ENCODE measurements at places on chromosomes 4 and X.
A peak's percentile ranks its signal among the peaks of the same experiment; 100 is the strongest.

DNA sequence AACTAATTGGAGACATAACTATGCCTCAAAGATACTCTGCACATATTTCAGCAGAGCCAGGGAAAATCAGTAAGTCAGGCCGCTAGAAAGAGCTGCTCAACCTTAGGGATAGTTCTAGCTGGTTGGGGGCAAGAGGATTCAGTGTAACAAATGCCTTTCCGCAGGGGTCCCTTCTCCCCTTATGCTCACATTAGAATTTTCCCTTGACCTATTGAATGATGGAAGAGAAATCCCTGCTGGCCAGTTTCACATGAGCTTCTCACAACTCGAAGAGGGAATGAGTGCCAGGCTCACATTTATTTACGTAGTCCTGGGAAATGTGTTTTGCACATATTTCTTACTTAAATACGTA is 66.2 kb upstream of the USP9X start:
- no peak for ATAC-seq

GRCh38 chr4:88439161-88439760 is 17.7 kb upstream of the HERC5 start:
- peak; percentile 65 for ATAC-seq

DNA sequence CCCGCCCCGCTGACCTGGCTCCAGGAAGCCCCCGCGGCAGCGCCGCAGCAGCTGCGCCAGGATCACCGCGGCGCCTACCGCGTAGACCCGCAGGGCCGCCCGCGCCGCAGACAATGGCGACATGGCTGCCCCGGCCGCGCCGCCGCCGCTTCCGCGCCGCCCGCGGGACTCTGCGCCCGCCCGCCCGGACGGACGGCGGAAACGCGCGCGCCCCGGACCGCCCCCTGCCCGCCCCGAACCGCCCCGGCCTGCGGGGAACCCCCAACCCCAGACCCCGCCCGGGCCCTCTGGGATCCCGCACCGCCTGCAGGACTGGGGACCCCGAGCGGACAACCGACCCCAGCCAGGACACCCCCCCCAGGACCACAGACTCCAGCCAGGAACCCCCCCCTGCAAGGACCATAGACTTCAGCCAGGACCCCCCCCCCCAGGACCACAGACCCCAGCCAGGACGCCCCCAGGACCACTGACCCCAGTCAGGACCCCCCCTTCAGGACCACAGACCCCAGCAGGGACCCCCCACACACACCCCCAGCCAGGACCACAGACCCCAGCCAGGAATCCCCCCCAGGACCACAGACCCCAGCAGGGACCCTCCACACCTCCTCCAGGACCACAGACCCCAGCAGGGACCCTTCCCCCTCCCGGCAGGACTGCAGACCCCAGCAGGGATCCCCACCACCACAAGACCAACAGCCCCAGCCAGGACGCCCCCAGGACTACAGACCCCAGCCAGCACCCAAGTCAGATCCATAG is at the start of the genes DHRSX and ZBED1:
DHRSX (minus strand) TSS at position 174 of the 756 bp plus-strand sequence; CDS start at position 123, 51 bp downstream.
ZBED1 (minus strand) TSS at position 174 of the 756 bp plus-strand sequence. CDS start 10,257 bp downstream, outside the sequence.
- ATAC-seq, result peak; percentile 39

- ATAC-seq, result no peak
Measured at GRCh38 chrX:19683817-19684216, 168.5 kb upstream of the MAP3K15 start.

DNA sequence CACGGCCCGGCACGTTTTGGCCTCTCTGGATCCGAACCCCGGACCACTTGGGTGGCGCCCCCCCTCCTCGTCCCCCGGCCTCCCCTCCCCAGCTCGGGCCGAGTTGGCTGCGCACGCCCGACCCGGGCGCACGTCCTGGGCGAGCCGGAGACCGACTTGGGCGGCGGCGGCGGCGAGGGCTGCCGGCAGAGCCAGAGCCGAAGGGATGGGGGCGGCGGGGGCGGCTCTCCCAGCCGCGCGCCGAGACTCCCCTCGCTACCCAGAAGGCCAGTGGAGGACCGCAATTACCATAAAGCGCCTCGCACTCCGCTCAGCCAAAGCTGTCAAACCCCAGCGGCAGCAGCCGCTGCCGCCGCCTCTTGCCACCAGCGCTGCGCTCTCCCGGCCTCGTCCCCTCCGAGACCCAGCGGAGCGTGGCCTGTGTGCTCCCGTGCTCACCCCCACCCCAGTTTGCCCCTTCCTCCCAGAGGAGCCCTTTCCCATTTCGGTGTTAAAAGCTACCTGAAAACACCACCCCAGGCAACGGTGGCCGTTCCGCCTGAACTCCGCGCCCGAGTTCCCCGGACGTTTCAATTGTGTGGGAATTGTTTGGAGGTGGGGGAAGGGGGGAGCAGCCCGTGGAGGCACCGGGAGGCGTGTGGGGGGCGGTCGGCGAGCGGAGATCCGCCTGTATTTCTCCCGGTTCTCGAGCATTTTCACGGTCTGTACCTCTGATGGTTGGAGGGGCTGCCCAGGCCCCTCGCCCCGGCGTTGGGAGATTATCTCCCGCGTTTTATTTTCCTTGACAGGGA is 701 bp upstream of the BCOR start:
- ATAC-seq, result peak; percentile 33

DNA sequence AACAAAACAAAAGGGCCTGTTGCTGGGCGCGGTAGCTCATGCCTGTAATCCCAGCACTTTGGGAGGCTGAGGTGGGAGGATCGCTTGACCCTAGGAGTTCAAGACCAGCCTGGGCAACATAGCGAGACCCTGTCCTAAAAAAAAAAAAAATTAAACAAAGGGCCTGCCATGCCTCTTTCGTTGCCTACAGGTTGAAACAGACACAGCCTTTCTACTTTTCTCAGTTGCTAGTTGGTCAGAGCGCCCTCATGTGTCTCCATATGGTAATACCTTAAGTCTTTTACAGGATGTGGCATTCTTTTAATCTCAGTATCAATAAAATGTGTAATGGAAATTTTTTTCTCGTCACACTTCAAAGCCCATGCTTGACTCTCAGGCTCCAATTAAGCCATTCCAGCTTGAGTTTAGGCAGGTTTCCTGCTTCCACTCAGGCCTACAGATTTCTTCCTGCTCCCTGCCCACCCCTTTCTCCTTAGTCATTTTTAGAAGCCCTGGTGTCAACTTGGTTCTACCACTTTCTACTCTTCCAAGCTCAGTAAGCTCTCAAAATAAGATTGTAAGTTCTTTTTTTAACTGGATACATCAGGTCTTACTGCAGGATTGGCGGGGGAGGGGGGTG is 4.6 kb upstream of the SOWAHD start:
- no peak for ATAC-seq

DNA sequence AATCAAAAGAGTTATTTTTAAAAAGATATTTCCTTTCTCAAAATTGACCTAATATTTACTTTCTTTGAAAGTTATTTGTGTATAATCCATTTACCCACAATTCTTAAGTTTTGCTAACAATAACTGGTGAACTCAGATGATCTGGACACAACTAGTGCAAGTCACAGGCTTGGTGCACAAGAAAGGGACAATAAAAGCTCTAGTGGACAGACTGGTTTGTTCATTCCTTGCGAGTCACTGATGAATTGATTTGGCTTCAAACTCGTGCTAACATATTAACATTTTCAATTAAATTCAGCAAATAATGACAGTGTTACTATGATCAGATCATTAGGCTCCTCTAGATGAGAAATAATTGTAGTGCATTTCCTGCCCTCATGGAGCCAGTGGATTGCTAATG is 169.2 kb downstream of the BMPR1B start:
- no peak for ATAC-seq

DNA sequence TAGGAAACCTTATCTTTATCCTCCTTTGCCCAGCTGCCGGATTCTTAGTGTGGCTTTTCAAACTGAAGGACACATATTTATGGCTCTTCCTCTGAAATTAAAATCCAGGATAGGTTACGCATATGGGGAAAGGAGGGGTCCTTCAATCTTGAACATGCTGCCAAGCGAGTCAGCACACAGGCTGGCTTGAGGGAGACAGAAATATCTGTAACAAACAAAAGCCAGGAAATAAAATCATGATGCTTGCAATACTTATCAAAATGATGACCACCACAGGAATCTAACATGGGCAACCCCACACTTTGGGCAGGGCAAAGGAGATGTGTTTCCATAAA is 196.4 kb upstream of the LDB2 start:
- no peak for ATAC-seq

DNA sequence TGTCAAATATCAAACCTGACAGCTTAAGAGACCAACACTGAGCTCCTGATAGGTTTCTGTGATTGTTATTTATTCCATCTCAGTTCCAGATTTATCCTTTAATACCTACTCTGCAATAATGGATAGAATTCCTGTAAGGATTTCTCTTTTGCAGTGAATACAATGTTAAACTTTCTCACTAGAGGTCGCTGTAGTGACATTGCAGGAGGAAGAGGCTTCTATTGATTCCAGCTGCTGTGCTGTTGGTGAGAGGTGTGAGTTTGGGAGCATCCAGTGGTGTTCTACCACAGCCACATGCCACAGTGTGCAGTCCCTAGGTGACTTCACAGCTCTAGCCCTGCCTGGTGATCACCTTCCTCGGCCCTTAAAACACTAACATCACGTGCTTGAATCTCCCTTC is 34.6 kb upstream of the DCAF8L2 start:
- peak; percentile 57 for ATAC-seq

GRCh38 chr4:96094183-96094582 is 254.3 kb downstream of the PDHA2 start:
- ATAC-seq, result no peak

GRCh38 chrX:16199343-16199742 is 32.1 kb downstream of the MAGEB17 start:
- no peak for ATAC-seq

- ATAC-seq, result no peak
Measured at GRCh38 chr4:100962698-100963097, 384.6 kb downstream of the PPP3CA start.

GRCh38 chrX:140343226-140343868 is 161.5 kb downstream of the SOX3 start:
- no peak for ATAC-seq

- no peak for ATAC-seq
Measured at GRCh38 chr4:78313754-78314120, 237.8 kb upstream of the ANXA3 start.

DNA sequence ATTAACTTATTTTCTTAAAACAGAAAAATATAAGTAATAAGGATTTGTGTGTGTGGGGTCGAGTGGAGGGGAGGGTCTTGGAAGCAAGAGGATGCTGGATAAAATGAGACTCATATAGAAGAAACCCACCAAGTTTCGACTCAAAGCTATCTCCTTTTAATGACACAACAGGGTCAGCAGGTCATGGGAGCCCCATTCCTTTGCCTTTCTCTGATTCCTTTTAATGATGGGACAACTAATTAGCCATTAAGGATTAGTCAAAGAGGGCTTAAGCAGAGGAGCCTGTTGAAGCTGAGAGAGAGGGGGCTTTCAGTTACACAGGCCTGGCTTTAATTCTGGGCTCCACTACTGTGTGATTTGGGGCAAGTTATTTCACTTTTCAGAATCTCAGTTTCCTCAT is 102.8 kb downstream of the GPR50 start:
- ATAC-seq, result no peak

GRCh38 chr4:118390121-118390520 is 37.3 kb upstream of the PRSS12 start:
- peak; percentile 47 for ATAC-seq

- no peak for ATAC-seq
Measured at GRCh38 chr4:4693258-4693657, 151.4 kb upstream of the STX18 start.

DNA sequence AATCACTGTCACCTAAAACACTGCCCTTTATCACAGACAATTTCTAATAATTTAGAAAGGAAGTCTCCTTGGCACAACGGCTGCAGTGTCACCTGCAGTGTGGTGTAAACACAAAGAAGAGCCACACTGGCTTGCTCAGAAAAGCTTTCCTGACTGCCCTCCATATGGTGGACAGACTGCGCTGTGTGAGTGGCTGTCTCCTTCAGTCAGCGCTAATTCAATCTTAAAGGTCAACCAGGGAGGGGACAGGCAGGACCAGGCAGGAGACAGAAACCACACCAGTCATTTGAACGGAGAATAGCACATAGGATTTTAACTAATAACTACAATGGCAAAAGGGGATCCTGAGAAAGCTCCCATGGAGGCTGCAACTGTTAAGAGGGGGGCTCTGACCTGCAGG is 132.1 kb downstream of the NSUN7 start:
- ATAC-seq, result no peak

DNA sequence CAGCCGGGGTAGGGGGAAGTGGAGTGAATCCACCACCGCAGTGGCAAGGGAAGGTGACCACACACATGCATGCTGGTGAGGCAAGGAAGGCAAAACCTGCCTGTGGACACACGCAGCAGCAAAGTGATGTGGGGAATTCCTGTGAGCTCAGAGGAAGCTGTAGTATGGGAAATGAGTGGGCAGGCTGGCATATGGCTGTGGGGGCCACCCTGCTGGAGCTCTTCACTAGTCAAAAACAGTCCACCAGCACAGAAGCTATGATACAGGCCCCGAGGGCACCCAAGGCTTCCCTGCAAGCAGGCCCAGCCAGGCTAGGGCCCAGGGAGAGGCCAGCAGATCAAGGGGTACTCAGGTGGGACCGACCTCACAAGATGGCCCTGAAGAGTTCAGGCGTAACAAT is 239.1 kb downstream of the CHM start:
- ATAC-seq, result no peak

DNA sequence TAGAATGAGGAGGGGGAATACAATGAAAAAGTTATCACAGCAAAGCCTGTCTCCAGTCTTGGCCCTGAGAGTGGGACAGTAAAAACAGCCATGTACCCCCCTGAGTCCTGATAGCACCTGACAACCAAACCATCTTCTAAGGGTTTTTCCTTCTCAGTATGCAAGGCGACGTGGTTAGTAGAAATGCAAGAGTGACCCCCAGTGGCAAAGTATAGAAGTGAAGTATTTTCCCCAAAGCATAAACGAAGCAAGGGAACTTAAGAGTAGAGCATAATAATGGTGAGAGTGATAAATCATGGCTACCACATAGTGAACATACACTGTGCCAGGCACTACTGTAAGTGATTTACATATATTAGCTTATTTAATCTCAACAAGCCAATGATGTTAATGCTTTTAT is 52.8 kb downstream of the FAM47C start:
- no peak for ATAC-seq

DNA sequence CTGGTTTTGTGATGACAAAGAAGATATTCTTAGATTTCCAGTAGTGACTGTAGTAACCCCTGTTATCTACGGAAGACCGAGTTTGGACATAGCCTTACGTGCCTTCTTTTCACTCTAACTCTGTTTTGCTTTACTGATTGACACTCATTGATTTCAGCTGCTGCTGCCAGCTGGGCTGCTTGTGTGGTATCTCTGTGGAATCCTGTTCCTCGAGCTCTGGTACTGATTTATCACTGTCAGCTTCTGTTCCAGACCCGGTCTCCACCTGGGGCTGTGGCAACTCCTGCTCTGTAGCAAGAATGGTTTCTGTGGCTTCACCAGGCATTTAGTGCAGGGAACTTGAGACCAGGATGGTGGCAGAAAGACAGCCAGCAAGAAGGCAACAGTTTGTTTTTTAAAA is 24.6 kb upstream of the LAP3 start:
- ATAC-seq, result no peak

GRCh38 chr4:6298035-6298434 is 28.4 kb downstream of the WFS1 start:
- no peak for ATAC-seq

GRCh38 chr4:79723507-79723906 is 315.5 kb upstream of the GK2 start:
- no peak for ATAC-seq

Data from motor neuron (in vitro differentiated cells).